ENCODE measurements at places on chromosomes 12 and 14.

DNA sequence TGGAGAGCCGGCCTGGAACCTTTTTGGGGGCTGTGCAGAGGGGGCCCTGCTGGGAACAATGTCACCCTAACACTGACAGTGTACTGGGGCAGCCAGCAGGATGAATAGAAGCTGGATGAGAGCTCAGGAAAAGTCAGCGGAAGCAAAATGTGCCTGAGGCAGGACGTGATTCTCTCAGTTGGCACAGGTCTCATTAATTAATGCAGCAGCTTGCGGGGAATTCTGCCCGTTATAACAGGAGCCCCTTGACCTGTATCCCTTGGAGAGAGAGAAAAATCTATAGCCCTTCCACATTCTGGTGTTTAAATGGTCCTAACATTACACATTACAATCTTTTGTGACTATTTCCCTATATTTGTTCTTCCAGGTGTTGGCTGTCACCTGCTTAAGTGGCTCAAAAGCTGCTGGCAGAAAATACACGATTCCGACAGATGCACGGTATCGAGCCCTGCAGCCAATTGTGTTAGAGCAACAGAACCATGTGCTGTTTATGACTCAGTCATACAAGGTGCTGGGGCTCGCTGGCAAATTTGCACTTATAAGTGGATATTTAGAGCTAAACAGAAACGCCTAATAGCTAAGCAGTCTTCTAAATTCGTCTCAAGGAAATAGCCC, 854.7 kb downstream of the AACS start:
- no peak for DNase-seq

- no peak for DNase-seq
Observed at GRCh38 chr14:35470755-35471154, 63.2 kb upstream of the INSM2 start.

GRCh38 chr14:95891742-95892141, 15.1 kb downstream of the TUNAR start:
- no peak for DNase-seq

GRCh38 chr12:104510873-104511440, 54.2 kb downstream of the CHST11 start:
- no peak for DNase-seq

DNA sequence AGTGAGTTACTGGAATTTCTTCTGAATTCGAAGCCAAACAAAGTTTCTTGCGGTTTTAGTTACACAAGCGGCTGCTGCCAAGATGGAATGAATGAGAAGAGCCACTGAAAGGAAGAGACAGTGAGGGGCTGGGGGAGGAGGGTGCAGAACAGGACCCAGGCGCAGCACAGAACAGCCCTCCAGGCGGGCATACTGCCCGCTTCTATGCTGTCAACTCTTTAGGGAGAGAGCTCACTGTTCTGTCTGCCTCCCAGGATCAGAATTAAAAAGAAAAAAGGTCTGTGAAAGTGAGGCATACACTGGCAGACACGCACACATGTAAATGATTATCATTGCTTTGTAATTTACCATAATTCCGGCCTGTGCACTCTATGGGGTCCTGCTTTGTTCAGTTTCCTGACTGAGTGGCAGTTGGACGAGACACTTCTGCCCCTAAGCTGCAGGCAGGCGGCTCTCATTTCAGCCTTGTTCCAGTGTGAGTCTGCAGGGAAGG, 231.6 kb downstream of the CACNA1C start:
- DNase-seq, result no peak
